ENCODE measurements at places on chromosomes 3 and 15. TPM values are rescaled to one million over a fixed set of nuclear protein-coding genes. Genes with fewer than 3 reads are reported as not detected.

PLSCR2 gene
- not detected for total RNA-seq

GOLGA8M gene
- 18.3 TPM for total RNA-seq

HIGD2B gene
- total RNA-seq: not detected

PHLDB2 gene
- 97.2 TPM for total RNA-seq

COMMD4 gene
- 26.9 TPM for total RNA-seq

FRMD4B gene
- total RNA-seq: 34.9 TPM

PRR20G gene
- total RNA-seq: not detected

ASB7 gene
- total RNA-seq: 9.7 TPM

ARRDC4 gene
- total RNA-seq: 13.4 TPM

UMPS gene
- 20.0 TPM for total RNA-seq

TTLL13 gene
- 0.22 TPM for total RNA-seq

DALRD3 gene
- 43.3 TPM for total RNA-seq

GRIP2 gene
- not detected for total RNA-seq

CCDC54 gene
- not detected for total RNA-seq

CGNL1 gene
- total RNA-seq: 1.6 TPM

TMEM108 gene
- 0.66 TPM for total RNA-seq

SERPINI2 gene
- total RNA-seq: not detected

TEX55 gene
- total RNA-seq: not detected

TMEM158 gene
- 0.51 TPM for total RNA-seq

UBL7 gene
- 31.1 TPM for total RNA-seq

ATP2C1 gene
- total RNA-seq: 77.9 TPM

FBLN2 gene
- 215 TPM for total RNA-seq

ACSBG1 gene
- total RNA-seq: not detected

JMJD7 gene
- total RNA-seq: 2.0 TPM

COL8A1 gene
- 10.7 TPM for total RNA-seq

SCG5 gene
- not detected for total RNA-seq

HES1 gene
- total RNA-seq: 22.0 TPM

SLC12A6 gene
- 58.0 TPM for total RNA-seq

MYRIP gene
- 9.8 TPM for total RNA-seq

PLA2G4F gene
- total RNA-seq: not detected

SLC38A3 gene
- not detected for total RNA-seq
